ENCODE measurements at places on chromosomes 2 and 18.

DNA sequence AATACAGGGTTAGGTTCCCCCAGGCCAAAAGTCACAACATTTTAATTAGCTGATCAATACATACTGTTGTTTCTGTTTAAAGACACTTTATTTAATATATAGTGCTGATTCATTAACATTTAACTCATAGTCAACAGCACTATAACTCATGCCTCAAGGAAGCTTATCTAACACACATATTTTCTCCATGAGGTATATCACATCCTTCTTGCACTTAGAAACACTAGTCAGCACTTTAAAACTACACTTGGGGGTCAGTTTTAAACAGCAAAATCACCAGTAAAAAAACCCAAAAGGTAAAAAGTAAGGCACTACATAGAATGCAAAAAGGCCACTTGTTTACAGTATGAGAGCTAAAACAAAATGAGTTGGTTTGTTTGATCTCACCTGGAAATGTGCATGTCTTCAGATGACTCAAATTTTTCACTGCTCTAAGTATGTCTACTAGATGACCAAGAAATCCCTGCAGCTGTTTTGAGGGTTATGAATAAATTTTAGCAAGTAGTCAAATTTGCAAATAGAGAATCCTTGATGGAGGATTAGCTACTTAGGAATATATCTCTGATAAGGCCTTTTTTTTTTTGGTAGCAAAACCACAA lies 54.1 kb upstream of the EPB41L5 start:
- DNase-seq: peak; percentile 40

DNA sequence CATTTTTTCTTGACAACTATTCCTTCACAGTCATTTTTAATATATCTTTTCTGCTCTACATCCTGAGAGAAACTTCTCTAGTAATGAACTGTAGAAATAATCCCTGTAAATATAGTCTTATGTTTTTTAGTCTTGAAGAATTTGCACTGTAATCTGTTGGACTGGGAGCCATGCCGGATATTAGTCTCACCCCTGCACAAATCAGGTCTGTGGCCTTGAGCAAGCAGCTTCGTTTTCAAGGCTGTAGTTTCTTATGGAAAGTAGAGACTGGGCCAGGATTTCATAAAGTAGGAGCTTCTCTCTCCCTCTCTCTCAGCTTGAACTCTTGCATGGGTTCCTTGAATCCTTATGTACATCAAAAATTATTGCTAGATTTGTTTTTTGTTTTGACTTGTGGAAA lies 8.7 kb downstream of the FARP2 start:
- DNase-seq: no peak

GRCh38 chr2:60536746-60537145 lies 16.7 kb downstream of the BCL11A start:
- DNase-seq: no peak

- DNase-seq: no peak
These were observed 518.6 kb upstream of the FSIP2 start for GRCh38 chr2:185219981-185220380.

GRCh38 chr2:219334076-219334475 lies 1.5 kb upstream of the RESP18 start:
- no peak for DNase-seq

Data from GM23248 (cell line).